ENCODE measurements at places on chromosomes 12 and 14.

- no peak for DNase-seq
Measured at GRCh38 chr12:53219292-53219955, 12.4 kb upstream of the ITGB7 start.

DNA sequence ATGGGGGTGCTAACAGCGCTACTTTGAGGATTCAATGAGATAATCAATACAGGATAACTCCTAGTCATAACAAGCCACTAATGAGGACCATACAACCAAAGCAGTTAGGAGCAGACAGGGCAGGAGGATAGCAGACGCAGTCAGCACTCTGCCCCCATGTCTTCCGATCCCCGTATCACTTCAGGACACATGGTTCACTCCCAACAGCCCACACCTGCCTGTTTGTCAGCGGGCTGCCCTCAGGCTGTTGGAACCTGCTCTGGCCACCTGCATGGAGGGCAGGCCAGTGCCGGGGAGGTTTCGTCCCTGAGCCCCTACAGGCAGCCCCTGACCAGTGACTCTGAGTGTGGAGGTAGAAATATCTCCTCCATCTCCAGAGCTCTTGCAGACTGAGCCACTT, 37.1 kb upstream of the LTBP2 start:
- DNase-seq = no peak

- peak; percentile 38 for DNase-seq
Measured at GRCh38 chr12:6603095-6603567, 4.0 kb downstream of the CHD4 start.

DNA sequence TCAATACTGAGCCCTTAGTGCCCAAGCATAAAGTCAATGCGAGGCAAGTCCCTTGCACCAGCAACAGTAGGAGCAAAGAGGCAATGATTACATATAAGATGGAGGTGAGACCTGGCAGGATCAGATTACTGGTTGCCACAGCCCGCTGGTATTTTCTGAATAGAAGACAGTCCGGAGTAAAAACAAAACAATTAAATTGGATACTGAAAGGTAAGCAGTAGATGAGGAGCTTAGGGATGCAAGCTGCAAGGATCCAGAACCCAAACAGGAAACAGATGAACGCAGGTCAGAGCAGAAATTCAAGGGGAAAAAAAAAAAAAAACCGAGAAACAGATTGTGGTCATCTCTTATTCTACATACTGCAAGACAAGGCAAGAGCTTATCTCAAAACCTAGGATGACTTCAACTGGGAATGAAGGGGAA, 119.6 kb downstream of the MED13L start:
- DNase-seq = no peak
